ENCODE measurements at places on chromosomes 5 and 9.

DNA sequence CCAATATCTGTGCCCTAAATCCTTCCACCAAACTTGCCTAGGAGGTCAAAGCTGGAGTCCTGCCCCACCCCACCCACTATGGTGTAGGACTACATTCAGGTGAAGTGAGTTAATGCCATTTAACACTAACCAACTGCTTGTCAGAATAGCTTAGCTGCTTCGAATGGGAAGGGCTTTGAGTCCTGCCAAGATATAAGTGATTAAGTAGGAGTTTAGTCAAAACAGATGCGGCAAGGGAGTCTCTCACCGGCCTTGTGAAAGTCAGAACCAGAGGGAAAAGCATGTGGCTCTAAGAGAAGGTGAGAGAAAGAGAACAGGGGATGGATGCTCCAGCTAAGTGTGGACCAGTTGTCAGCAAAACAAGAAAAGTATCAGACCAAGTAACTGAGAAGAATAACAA, 132.6 kb downstream of the SPOCK1 start:
- no peak for DNase-seq

DNA sequence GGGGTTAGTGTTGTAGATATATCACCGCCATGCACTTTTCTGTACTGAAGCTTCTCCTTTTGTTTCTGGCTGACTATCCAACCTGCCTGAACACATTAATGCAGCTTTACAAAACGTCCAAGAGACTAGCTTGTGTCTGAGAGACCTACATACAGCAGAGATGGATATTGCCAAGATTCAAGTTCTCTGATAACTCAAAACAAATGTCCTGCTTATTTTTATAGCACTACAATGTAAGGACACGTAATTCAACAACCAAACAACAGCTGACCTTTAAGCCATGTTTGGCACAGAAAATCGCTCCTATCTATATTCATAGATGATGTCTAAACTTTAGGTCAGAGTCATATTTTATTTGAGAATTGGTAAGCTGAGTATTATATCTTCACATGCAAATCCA, 76.2 kb upstream of the NTRK2 start:
- DNase-seq: no peak

GRCh38 chr5:91487420-91487819, 104.3 kb upstream of the ARRDC3 start:
- no peak for DNase-seq

GRCh38 chr9:5422276-5422675, 15.4 kb downstream of the PLGRKT start:
- DNase-seq: no peak

GRCh38 chr5:96278981-96279380, 154.1 kb downstream of the PCSK1 start:
- DNase-seq: no peak

DNA sequence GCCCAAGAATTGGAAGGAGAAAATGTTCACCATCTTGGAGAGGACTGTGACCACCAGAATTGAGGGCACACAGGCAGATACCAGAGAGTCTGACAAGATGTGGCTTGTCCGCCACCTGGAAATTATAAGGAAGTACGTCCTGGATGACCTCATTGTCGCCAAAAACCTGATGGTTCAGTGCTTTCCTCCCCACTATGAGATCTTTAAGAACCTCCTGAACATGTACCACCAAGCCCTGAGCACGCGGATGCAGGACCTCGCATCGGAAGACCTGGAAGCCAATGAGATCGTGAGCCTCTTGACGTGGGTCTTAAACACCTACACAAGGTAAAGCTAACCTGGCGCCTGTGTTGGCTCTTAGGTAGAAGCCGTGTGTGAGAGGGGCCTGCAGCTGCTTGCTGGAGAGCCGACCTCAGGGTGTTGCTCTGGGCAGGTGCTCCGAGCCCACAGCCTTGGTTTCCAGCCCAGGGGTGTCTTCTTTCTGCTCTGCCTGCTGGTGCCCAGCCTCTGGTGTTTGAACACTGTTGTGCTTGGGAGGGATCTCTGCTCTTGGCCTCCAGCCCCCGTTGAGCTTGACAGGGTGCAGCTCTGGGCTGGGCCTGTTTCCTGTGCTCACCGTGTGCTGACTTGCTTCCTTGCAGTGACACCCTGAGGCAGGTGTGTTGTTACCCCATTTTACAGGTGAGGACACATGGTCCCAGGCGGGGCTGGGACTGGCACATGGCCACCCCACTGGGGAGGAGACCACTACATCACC, 10.9 kb downstream of the EXOC3 start:
- DNase-seq: no peak

GRCh38 chr5:124064956-124065355, 553.0 kb downstream of the CSNK1G3 start:
- no peak for DNase-seq

GRCh38 chr5:136484808-136485325, 119.5 kb upstream of the TRPC7 start:
- DNase-seq: no peak

- DNase-seq: no peak
Observed at GRCh38 chr9:26789959-26790358, 102.6 kb downstream of the CAAP1 start.

- DNase-seq: no peak
Observed at GRCh38 chr9:2163231-2163885, 148.2 kb downstream of the SMARCA2 start.

DNA sequence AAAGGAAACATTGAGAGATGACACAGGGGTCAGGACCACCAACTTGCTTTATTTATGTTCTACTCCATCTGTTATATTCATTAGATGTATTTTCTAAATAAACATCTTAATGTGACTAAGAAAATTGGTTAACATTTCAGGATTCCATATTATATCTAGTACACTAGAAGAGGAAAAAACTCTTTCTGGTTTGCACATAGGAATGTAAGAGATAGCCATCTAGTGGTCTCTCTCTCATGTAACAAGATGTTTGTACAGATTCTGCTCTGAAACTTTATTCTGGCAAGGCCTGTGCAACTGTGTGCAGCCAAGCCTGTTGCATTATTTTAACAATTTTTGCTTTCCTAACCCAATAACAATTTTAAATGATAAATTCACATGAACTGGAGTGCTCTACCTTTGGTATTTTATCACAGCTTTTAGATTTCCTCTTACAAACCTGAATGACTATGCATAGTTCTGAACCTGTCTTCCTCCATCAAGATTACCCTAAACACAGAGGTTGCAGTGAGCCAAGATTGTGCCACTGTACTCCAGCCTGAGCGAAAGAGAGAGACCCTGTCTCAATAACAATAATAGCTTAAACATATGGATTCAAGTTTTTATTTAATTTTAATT, 148.2 kb downstream of the GIN1 start:
- DNase-seq: no peak

- DNase-seq: peak; percentile 16
Observed at GRCh38 chr9:79572608-79573411, 1.0 kb downstream of the TLE4 start.

DNA sequence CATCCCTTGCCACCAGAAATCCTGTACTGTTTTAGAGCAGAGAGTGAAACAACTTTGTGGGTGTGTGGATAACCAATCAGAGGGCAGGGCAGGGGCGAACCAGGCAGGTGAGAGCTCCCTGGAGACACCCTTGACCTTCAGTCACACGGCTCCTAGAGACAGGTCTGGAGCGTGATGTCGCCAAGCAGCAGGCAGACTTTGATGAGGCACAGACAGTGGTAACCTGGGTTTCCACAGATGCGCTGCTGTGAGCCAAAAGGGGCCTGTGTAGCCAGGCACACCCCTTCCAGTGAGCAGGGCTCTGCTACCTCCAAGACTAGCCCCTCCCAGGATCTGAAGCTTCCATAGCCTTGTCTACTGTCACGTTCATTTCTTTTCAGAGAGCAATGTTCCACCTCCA, 317.8 kb upstream of the ADCY2 start:
- no peak for DNase-seq

DNA sequence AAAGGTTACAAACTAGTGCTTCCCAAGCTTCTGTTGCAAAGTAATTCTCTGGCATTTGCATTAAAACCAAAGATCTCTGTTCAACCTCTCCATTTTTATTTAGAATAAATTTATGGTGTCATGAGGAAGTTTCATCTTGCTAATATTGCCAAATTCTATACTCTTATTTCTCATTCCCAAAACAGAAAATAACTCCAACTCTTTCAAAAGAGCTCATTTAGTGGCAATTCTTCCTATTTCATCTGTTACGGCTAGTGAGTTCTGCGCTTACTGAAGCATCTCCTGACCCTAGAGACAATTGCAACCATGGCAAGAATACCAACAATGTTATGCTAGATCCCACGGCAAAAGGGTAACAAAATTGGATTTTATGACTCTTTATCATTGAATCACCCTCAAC, 97.0 kb downstream of the HINT1 start:
- no peak for DNase-seq

DNA sequence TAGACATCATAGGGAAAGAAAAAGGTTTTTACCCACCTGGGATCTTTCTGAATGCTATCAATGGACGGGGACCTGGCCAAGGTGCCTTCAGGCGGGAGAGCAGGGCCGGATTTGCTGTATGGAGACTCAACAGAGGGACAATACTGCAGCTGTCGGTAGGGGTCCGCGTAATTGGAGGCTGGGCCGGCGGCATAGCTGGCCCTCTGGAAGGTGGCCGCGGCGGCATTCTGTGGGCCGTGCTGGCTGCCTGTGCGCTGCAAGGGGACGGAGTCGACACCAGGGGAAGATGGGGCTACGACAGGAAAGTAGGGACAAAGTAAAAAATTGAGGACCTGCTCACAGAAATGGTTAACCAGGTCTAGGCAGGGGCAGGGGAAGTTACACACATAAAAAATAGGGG, 557.9 kb downstream of the CTNND2 start:
- no peak for DNase-seq

DNA sequence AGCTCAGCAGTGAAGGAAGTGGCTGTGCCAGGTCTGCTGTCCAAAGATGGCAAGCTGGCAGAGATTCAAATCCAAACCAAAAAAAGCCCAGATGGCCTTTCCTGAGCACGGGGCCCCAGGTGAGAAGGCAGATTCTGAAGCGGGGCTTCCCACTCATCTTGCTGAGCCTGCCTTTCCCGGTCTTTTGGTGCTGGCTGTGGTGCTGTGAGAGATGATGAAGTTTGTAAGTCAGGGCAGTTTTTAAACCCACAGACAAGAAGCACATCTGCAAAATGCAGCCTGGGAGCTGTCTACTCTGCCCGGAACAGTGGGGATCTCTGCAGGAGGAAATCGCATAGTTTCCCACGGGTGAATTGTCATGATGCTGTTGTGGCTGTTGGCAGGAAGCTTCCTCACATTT, 85.0 kb upstream of the IRX4 start:
- no peak for DNase-seq

GRCh38 chr9:14221558-14221957, 92.4 kb downstream of the NFIB start:
- no peak for DNase-seq

DNA sequence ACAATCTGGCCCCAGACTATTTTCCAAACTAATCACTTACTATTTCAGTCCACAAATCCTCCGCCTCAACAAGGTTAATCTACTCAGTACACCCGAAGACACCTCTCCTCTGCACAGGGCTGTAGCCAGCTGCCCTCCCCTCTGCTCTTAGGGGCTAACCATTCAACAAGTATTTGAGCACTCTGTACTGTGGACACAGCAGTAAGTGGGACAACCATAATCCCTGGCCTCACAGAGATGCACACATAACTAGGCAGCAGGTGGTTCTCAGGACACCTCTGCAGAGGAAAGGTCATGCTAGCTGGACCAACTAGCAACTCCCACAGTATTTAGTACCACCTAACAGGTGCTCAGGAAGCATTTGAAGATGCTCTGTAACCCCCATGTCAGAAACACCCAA, 5.5 kb downstream of the CAMSAP1 start:
- DNase-seq: no peak

DNA sequence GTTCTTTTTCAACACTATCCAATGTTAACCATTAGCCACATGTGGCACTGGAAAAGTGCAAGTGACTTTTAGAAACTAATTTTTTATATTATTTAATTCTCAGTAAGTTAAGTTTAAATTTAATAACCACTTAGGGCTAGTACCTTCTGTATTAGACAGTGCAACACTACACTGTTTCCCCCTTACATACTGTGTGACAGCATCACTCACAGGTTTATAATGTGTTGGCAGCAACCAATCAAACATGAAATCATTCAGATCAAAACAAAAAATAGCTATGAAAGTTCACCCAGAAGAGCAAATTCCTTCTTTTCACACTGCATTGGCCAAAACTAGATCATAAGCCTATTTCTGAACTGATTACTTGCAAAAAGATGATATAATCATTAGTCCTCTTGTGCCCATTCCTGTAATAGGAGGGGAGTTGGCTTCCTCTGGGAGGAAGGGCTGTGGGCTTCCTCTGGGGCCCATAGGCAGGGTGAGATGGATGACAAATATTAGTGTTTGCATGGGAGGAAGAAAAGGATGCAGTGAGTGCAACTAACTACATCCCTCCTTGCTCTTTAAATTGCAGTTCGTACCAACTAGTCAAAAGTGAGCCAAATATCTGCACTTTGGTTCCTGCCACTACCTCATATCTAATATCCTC, 708.1 kb upstream of the RGMB start:
- no peak for DNase-seq

DNA sequence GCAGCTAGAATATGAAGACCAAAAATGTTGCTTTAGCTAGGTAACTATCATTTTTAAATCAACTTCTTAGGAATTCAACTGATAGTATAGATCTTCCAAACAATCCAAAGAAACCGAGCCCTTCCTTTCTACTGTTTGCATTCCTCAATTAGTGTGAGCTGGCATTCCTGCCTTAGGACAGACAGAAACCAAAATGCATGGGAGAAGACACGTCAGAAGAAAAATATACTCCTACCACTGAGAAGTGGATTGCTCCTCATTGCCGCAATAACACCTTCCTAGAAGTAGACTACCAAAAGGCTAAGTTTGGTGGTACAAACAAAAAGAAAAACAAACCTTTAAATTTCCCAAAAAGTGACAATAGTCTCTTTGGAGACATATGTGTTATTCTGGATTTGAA, 440.0 kb downstream of the SEMA5A start:
- no peak for DNase-seq

DNA sequence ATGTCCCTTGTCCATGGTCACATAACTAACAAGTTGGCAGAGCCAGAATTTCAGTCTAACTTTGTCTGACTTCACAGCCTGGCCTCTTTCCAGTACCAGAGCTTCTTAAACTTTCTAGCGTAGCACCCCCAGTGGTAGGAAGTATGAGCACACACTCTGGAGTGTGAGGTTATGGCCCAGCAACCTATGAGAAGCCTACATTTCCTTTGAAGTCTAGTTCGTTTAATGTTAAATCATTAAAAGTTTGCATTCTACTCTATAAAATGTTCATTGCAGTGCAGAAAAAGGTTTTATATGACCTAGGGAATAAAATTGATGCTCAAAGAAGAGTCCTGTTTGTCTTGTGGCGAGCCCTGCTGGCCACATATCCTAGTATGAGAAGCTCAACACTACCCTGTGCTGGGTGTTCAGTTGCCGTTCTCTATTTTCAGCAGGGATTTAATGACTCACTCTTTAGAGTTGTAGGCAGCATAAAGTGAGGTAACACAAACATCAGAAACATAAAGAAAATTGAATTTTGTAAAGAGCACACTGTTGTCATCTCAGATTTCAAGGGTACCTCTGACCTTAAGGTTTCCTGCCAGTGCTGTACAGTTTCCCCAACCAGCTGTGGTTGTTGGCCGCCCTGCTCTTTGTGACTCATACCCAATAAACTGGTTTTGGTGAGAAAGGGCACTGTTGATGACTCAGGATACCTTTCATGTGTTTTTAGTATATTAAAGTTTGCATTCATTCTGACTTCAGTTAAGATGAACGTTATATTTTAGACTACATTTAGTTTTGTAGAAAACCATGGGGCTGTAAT, 14.3 kb downstream of the MCCC2 start:
- peak; percentile 56 for DNase-seq
